Activated CD4-positive, alpha-beta memory T cell treated with anti-CD3 and anti-CD28 coated beads for 36 hours (primary cell): ENCODE measurements at places on chromosomes 2 and 18. TPM values are rescaled to one million over a fixed set of nuclear protein-coding genes. Genes with fewer than 3 reads are reported as not detected.

Gene CRYGC
- not detected for total RNA-seq

Gene CNDP1
- not detected for total RNA-seq

Gene C2orf66
- total RNA-seq: not detected

Gene TRIM54
- total RNA-seq: not detected

DNA sequence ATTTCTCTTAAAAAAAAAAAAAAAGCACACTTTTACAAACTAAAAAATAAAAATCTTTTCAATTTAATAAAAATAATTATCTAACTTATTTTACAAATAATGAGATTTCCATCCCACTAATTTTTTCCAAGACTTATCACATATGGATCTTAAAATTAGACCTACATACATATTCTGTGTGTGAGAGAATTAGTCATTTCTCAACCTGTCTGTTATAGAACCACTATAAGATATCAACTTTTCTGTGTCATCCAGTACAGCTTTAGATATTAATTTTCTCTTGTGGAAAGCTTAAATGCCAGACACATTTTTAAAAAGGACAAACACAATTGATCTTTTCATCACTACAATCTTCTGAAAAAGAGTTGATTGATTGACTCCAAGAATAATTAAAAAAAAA, 38.1 kb downstream of the FANCL start:
- no peak for DNase-seq

- no peak for DNase-seq
Observed at GRCh38 chr2:133927894-133928293, 326.0 kb upstream of the MGAT5 start.

DNA sequence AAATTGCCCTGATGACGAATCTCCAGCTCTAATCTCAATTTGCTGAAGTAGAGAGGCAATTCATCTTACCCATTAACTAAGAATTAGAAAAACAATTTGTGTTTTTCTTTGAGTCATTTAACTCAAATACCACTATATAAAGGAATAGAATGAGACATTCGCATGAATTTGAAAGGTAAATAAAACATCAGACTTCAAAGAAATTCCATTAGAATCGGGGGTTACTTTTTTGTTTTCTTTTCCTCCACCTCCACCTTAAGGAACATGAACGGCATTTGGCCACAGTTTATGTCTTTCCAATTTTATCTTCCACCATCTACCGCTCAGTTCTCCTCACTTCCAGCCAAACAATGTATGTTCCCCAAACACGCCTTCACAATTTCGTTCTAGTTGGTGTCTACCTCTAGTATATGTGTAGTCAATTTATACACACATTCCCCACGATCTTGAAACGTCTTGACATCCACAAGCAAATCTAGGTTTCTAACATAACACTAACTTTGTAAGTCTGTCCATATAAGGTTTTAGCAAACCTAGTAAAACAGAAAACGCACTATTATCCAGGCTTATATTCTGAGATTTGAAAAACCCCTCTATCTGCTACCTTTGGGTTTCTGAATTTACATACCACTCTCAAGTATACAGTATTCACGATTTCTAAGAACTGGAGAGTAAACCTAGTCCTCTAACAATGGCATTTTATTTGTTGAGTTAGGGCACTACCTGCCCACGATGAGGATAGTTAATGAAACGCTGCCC, 1.2 kb upstream of the SMCHD1 start:
- no peak for DNase-seq

- no peak for DNase-seq
Observed at GRCh38 chr2:152347076-152347475, 12.1 kb downstream of the FMNL2 start.

- DNase-seq: no peak
Observed at GRCh38 chr2:58698620-58699019, 457.5 kb upstream of the FANCL start.

- DNase-seq: no peak
Observed at GRCh38 chr2:160401895-160402294, 91.7 kb downstream of the RBMS1 start.

DNA sequence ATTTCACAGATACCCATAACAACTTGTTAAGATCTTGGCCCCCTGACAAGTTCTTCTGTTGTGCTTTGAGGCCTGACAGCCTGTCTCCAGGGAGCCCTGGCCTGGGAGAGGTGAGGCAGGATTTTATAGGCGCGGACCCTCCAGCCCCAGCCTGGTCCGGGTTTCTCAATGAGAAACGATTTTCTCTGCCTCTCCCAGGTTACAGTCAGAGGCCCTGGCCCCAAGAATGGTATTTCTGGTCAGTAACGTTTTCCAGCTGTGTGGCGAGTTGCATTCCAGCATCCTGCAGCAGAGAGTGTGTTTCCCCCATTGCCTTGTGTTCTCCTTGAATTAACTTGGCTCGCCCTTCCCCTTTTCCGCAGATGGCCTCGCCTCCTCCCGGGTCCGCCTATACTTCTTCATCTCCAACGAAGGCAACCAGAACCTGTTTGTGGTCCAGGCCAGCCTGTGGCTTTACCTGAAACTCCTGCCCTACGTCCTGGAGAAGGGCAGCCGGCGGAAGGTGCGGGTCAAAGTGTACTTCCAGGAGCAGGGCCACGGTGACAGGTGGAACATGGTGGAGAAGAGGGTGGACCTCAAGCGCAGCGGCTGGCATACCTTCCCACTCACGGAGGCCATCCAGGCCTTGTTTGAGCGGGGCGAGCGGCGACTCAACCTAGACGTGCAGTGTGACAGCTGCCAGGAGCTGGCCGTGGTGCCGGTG, 3.0 kb downstream of the INHBB start:
- DNase-seq: no peak

DNA sequence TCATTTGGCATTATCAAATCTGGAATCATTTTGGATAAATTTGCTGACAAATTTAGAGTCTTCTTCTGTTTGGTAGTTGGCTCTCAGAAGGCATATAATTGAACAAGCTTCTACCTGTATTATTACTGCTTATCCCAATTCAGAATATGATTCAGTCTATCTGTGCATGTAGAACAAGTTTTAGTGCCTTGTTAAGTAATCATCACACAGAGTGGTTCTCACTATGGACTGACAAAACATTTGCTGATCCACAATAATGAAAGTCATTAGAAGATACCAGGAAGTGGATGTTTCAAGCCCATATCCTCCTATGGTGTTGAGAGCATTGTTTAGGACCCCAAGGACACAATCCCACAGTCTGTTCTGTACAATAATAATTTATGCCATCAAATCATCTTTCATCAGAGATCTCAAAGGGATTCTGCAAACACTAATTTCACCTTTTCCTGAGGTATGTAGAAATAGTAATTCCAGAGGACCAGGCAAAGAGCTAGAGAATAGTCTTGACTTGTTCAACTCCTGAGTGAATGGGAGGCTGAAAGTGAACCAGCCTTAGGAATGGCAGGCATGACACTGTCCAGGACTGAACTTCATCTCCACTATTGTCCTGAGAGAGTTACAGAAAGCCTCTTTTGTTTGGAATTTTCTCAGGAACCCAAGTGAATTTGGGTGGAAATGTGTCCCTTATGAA, 29.6 kb upstream of the DSC1 start:
- no peak for DNase-seq
